ENCODE measurements at places on chromosomes 5 and 9.
A peak's percentile ranks its signal among the peaks of the same experiment; 100 is the strongest.

GRCh38 chr5:139017624-139018023 is 142.5 kb upstream of the LRRTM2 start:
- DNase-seq = no peak

- no peak for DNase-seq
Observed at GRCh38 chr9:91586282-91586681, 162.7 kb upstream of the NFIL3 start.

DNA sequence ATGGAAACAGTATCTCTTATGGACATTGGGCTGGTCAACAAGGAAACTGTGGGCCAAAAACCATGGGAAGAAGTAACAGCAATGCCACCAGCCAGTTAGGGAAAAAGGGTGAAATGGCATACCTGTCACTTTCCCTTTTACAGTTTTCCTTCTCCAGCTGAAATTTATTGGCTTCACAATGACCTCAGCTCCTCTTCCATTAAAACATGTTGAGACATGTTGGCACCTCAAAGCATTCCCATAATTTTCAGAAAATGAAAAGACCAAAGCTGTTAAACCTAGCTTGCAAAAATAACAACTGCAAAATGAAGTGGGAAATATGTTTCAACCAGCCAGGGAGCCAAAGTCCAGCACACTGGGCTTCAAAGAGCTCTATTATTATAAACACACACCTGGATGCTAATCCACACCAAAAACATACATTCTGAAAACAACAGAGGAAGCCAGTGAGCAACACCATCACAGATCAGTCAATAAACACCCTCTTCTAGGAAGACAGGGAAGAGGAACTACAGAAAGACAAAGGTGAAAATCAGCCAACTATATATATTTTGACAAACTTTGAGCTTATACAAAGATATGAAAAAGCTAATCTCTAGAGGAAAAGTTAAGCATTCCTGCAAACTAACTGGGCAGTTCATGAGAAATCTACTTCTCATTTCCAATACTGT is 78.4 kb upstream of the PTGER4 start:
- no peak for DNase-seq

DNA sequence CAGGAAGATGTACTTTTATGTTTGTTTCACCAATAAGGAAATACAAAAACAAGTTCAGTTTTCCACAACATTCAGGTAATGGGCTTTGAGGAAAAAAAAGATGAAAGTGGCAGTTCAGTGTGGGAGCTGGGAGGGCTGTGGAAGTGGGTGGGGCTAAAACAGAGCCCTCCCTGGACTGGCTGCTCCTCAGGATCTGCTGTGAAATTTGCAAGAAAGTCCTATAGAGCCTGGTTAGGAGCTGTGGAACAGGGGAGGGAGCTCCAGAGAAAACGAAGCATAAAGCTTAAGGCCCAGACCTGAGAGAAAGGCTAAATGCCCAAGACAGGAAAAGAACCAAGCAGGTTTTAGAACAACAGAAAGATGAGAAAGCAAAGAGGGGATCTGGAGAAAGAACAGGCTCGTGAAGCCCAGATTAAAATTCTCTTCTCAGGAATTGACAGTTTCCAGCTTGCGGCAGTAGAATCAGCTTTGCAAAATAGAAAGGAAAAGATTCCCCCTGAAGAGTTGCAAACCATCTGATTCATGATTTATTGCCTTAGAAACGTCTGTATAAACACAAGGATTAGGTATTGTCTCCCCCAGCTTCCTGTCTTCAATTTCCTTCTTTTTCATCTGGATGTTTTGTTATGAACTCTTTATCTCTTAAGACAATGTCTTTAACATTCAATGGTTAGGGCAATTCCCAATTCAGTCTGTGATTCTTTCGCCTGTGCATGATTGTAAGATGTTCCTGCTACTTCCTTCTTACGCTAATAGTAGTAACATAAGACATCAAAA is 26.3 kb upstream of the CRHBP start:
- DNase-seq = no peak

GRCh38 chr9:137786511-137786920 is 91.1 kb upstream of the CACNA1B start:
- DNase-seq = no peak

- no peak for DNase-seq
Observed at GRCh38 chr5:136527311-136527710, 162.0 kb upstream of the TRPC7 start.

DNA sequence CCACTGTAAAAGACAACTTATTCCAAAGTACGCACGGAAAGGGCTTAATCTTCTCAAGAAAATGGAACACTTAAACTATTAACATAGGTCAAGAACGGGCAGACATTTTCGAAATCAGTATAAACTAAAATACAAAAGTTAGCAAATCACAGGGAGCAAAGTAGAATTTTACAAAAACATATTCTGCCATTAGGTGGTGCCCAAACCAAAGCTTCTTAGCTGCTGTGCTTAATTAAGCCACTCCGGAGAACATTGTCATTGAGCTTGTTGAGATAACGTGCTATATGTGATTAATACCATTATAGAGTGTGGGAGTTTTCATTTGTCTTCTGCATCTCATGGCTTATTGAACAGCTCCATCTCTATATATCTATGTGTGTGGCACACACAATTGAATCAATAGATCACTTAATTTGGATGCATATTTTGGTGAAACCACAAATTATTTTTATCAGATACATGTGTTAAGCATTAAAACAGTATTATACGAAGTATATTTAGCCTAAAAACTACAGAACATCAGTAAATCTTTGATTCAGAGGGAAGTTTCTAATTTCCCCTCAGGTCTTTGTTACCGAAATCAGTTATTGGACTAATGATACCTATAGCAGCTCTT is 23.4 kb downstream of the UBLCP1 start:
- no peak for DNase-seq

DNA sequence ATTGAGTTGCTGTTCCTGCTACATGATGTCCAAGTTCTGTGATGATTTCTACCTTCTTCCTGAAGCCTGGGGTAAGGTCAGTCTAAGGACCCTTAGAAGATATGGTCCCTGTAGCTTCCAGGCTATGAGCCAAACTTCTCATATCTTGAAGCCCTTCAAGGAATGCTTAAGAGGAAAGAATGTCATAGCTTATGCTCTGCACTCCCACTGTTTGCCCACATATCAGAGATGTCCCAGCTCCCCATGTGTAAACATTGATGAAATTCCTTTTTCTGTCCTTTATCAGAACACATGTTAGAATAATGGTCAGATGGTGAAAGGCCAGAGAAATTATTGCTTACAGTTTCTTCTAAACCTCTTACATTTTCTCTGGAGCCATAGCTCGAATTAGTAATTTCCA is 41.4 kb upstream of the RUSC2 start:
- DNase-seq = no peak

GRCh38 chr5:158140120-158140731 is 281.3 kb upstream of the CLINT1 start:
- no peak for DNase-seq

DNA sequence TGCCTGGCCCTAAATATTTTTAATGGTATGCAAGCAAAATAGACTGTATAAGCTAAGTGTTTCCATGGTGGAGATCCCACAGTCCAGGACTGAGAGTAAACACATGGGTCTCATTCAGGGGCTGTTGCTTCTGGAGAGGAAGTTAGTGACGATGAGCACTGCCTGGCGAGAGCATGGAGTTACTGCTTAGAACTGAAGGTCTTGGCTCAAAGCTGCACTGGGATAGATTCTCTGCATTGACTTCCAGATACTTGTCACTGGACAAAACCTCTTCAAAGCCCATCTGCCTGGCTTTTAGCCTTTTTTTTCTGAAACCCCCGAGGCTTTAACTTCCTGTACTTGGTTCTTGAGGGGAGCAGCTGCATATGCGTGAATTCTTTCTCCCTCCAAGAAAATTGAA is 39.2 kb downstream of the GPR107 start:
- no peak for DNase-seq

- no peak for DNase-seq
Observed at GRCh38 chr9:97591535-97591934, 41.6 kb downstream of the TSTD2 start.

DNA sequence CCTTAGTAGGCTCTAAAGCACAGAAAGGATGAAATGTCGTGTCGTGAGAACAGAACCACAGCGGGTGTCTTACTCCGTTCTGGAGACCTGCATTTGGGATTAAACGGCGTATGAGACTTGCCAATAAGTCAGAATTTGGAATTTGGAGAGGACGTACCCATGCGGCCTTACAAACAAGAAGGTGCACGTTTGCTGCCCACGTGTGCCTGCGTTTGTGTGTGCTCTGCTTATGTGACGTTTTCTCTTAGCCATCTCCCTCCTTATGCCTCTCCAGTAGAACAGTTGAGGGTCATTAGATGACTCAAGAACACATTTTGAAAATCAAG is 171.6 kb upstream of the OTULINL start:
- DNase-seq = no peak

- DNase-seq = no peak
Observed at GRCh38 chr5:59103303-59103702, 520.4 kb downstream of the RAB3C start.

- DNase-seq = no peak
Observed at GRCh38 chr5:132480042-132480441, 10.5 kb downstream of the IRF1 start.

GRCh38 chr9:90942555-90942954 is 140.9 kb downstream of the SYK start:
- no peak for DNase-seq

GRCh38 chr9:86200599-86201162 is 58.8 kb downstream of the C9orf153 start:
- DNase-seq = no peak

- no peak for DNase-seq
Observed at GRCh38 chr9:101485924-101486692, 47.5 kb upstream of the RNF20 start.

- DNase-seq = no peak
Observed at GRCh38 chr9:22031655-22032411, 22.7 kb upstream of the CDKN2B start.

DNA sequence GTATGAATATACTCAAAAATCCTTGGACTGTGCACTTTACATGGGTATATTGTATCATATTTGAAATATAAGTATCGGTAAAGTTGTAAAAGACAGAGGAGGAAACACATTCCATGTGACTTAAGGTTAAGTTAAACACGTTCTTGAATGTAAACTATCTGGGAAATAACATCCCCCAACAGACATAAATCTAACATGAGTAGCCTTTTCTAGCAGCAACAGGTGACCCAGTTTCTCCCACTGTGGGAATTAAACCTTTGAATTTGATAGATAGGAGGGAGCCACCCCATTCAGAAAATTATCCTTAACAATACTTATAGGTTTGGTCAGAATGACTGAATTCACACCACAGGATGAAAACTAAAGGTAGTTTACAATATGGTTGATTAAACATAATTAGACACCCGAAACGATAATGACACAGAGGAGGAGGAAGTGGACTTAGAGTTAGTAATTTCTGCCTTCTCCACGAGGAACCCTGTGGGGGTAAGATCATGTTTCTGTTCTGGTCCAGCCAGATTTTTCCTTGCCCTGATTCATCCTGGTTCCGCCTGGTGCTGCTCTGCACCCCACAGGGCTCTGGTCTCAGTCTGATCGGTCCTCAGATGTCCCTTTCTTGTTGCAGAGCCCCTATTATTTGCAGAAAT is 84.6 kb upstream of the DNAH5 start:
- DNase-seq = no peak

GRCh38 chr9:336039-336438 is 121.4 kb downstream of the DOCK8 start:
- DNase-seq = no peak

DNA sequence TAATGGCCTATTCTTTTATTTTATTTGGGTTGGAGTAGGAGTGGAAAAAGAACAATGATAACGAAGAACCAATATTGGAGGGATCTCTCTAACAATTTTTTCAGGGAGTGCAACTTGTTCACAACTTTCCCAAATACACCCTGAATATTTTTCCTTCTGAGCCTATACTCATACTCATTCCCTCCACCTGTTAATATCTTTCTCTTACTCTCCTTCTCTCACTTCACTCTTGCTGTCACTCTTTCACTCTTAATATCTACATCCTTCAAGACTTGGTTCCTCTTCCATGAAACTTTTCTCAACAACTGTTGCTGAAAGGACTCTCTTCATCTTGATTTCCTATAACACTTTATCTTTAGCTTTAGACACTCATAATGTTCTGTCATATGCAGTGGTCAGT is 39.0 kb upstream of the MYOT start:
- DNase-seq = no peak

DNA sequence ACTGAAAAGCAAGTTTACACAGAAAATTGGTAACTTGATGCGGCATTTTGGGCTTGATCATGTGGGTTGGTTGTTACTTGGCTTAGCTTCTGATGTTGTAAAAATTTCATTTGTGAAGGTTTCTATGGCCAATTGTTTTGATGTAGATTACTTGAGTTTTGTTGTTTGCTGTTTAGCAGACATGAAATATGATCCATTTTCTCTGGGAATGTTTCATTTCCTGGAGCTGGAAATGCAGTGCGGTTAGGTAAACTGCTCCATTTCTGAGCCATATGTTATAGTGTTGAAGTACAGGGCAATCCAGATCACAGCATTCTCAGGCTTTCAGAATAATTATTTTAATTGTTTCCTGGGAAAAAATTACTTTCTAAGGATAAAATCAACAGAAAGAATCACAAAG is 396.9 kb downstream of the ENC1 start:
- no peak for DNase-seq

- no peak for DNase-seq
Observed at GRCh38 chr5:111735583-111736270, 21.3 kb downstream of the NREP start.

DNA sequence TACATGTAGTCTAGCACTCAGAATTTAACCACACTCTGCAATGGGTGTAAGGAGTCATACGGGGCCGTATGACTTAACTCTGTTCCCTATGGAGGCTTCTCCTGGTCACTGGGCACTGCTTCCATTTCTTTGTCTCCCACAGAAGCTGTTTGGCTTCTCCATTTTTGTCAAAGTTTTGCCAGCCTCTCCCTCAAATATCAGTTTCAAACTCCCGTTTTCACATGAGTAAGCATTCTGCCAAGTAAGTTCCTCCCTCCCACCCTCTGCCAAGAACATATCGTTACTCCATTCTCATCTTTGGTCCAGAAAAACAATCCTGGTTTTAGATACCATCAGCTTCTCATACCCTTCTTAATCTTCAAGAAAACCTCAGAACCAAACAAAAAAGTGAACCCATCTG is 6.1 kb downstream of the AFAP1L1 start:
- DNase-seq = no peak

DNA sequence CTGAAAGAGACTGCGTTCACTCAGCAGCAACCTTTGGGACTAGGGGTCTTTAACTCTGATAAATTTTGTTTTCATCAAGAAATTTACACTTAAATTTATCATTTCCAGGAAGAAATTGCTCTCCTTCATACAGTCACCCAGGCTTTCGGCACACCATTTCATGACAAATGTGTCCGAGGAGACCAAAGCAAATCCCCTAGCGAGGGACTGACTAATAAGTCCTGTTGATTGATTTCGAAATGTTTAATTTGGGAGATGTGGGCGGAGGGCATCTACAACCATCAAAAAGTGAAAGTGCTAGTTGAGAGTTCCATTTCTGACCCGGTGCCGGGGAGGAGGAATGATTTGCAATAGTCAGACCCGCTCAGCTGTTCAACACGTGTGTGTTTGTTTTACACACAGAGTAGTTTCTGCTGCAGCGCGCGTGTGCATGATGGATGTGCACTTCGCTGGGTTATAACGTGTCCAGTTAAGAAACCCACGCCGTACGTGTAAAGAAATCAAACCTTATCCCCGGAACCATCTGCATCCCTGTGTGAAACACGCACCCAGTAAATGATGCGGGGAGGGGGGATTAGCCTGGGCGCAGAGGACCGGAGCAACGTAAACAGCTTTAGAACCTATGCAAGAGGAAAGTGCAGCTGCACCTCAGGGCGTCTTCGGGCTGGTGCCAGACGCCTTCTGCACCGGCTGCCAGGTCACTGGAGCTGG is 845 bp upstream of the NR4A3 start:
- DNase-seq = peak; percentile 54

- no peak for DNase-seq
Observed at GRCh38 chr5:55821731-55822512, 29.2 kb upstream of the IL31RA start.

GRCh38 chr5:68395926-68396511 is 180.5 kb downstream of the PIK3R1 start:
- DNase-seq = no peak

Measured in GF-D8 (cell line).